CD4-positive, alpha-beta T cell treated with Interleukin-2 at 100 ng/mL for 4 hours (primary cell): ENCODE measurements at places on chromosomes 3 and 15.

DNA sequence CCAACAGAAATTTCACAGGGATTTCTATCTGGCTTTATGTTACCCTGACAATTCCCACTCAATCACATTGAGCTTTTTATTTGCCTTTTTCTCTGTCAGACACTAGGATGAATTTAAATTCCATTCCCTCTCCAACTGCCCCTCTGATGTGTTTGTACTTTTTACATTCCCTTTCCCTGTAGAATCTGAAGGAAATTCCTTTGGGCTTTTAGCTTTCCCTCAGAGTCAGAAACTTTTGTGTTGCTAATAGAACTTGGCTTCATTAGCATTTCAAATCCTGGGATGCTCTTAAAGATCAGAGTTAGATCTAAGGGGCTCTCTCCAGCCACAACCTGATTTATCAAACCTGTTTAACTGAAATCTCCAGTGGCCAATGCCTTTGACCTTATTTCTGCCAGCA lies 7.9 kb upstream of the RARB start:
- no peak for DNase-seq

- no peak for DNase-seq
Observed at GRCh38 chr3:179706233-179706632, 53.4 kb downstream of the USP13 start.

- DNase-seq, result no peak
Observed at GRCh38 chr3:55330355-55330754, 156.8 kb downstream of the WNT5A start.

DNA sequence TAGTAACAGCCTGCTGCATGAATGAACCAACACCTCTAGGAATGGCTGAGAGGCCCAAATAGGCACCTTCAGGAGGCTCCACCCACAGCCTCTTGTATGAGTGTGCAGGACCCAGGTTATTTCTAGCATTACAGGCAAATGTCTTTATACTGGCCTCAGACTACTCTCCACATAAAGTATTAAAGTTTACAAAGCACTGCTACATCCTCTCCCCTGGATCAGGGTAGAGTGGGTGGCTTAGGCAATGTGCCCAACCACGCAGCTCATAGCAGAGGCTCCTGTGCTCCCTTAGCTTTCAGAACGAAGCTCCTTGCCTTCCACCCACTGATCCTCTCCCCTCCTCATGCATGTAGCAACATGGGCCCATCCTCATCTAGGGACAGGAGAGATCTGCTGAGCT lies 16.3 kb downstream of the TMEM43 start:
- DNase-seq, result peak; percentile 29

GRCh38 chr3:130711565-130712324 lies 34.9 kb downstream of the PIK3R4 start:
- no peak for DNase-seq

- no peak for DNase-seq
Observed at GRCh38 chr3:40070816-40071215, 238.7 kb upstream of the EIF1B start.

GRCh38 chr3:115615001-115615814 lies 8.1 kb upstream of the GAP43 start:
- DNase-seq, result no peak

- no peak for DNase-seq
Observed at GRCh38 chr3:29408676-29409075, 127.8 kb downstream of the RBMS3 start.
